ENCODE measurements at places on chromosomes 11 and 22. TPM values are rescaled to one million over a fixed set of nuclear protein-coding genes. Genes with fewer than 3 reads are reported as not detected.

GRCh38 chr11:122202161-122202950 lies 86.3 kb upstream of the BLID start:
- DNase-seq = no peak

DNA sequence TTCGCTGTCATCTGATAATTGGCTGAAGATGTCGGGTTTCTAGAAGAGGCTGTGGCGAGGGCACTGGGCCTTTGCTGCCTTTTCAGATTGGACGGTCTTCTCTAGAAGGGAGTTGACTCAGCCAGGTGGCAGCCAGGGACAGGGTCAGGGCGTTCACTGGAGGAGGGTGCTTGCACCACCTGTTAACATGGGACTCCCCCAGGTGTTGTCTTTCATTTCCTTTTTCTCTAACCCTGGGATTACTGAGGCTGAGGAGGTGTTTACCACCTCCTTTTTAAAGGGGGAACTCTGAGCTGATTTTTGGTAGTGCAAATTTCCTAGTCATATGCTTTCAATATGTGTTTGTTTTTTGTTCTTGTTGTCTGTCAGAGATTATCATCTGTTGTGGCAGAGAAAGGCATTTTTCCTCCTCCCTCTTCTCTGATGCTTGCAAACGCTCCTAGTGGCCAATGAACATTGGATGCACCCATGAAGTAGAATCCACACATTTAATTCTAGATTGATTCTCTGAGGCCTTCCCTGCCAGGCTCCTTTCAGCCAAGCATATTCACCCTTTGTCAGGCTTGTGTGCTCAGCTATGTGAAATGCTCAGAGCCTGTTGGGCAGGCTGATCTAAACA lies 54.1 kb downstream of the LDLRAD3 start:
- no peak for DNase-seq

GRCh38 chr22:50626850-50627641 lies 906 bp downstream of the ARSA start:
- no peak for DNase-seq

- DNase-seq = no peak
Measured at GRCh38 chr11:132463295-132464002, 1068.9 kb downstream of the OPCML start.

GRCh38 chr11:67419325-67420049 lies 4.0 kb downstream of the CARNS1 start:
- no peak for DNase-seq

DNA sequence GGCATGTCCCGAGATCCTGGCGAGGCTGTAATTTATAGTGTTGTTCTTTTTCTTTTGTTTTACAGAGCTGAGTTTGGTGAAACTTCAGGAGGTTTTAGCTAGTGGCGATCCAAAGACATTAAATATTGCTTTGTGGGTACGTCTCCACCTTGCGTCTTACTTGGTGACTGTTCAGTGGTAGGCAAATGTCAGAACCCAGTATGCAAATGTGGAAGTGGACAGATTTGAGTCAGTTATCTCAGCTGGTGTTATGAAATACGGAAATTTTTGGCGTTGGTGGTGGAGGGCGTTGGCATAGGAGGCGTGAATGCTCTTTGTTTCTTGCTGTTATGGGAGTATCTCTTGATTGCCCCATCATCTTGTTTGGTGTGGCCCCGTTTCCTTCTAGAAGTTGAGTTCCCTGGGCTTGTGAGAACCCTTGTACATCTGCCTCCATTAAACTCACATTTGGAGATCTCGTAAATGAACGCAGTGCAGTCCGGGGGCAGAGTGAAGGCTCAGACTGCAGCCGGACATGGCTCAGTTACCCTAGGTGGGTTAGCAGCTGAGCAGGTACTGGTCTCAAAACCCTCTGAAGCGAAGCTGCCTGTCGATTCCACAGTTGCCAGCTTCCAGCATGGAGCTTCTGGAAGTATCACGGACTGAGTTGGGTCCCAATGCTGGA lies 39.9 kb downstream of the PTPRJ start:
- no peak for DNase-seq

GRCh38 chr11:35232891-35233330 lies 93.9 kb downstream of the CD44 start:
- no peak for DNase-seq

GRCh38 chr22:46117206-46118199 lies 32.8 kb upstream of the PPARA start:
- DNase-seq = no peak

- DNase-seq = no peak
Measured at GRCh38 chr11:32851251-32851650, 21.5 kb downstream of the PRRG4 start.

- no peak for DNase-seq
Measured at GRCh38 chr22:45528046-45528445, 25.4 kb downstream of the FBLN1 start.

- DNase-seq = no peak
Measured at GRCh38 chr11:24731554-24731953, 234.7 kb downstream of the LUZP2 start.

DNA sequence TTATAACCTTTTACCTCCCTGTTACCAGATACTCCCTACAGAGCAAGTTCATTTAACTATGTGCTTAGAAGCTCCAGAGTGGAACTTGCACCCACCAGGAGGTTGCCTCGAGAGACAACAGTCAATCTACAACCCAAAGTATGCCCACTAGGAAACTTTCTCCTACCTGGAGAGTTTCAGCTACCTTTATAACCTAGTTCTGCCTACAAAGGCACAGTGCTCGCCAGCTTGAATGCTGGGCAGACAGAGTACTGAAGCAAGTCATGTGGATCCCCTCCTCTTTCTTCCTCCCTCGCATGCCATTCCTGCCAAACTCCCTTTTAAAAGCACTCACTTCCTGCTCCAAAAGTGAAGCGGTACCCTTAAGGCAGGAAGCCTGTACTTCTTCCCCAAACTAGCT lies 258.9 kb downstream of the SWAP70 start:
- DNase-seq = no peak

GRCh38 chr11:27124514-27125264 lies 84.1 kb downstream of the BBOX1 start:
- DNase-seq = no peak

DNA sequence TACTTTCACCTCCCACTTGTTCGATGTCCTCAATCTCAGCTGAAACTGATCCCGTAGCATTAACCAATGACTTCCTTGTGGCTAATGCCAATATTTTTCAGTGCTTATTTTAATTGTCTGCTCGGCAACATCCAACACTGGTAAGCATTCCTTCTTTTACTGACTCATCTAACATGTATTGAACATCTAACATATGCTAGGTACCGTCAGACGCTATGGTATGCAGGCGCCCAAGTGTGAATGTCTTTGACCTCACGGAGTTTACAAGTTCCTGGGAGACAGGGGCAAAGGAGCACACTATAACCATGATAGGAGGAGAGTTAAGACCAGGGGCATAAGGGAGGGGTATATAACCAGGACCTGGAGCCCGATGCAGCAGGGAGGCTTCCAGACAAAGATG lies 1.7 kb downstream of the BRMS1 start:
- no peak for DNase-seq

- no peak for DNase-seq
Measured at GRCh38 chr11:64841592-64842365, 2.7 kb downstream of the CDC42BPG start.

DNA sequence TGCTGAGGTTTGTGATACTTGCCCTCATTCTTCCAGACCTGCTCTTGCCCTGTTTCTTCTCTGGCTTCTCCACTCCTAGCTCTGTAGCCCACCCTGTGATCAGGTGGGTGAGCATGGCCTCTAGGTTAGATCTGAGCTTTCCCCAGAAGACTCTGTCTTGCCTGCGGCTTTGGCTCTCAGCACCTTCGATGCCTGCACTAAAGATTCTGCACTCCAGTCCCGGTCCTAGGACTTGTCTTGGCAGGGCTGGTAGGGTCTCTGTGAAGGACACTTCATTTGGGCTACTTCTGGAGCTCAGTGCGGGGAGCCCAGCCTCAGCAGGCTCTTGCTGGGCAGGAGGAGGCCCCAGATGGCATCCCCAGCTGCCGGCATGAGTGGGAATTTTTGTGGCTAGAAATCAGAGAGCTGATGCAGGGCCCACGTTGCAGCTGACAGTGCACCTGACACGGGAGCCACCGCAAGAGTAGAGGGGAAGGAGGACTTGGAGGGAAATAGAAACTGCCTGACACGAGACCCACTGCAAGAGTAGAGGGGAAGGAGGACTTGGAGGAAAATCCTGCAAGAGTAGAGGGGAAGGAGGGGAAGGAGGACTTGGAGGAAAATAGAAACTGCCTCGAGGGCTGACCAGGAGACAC lies 226.9 kb upstream of the B3GAT1 start:
- peak; percentile 77 for DNase-seq

DNA sequence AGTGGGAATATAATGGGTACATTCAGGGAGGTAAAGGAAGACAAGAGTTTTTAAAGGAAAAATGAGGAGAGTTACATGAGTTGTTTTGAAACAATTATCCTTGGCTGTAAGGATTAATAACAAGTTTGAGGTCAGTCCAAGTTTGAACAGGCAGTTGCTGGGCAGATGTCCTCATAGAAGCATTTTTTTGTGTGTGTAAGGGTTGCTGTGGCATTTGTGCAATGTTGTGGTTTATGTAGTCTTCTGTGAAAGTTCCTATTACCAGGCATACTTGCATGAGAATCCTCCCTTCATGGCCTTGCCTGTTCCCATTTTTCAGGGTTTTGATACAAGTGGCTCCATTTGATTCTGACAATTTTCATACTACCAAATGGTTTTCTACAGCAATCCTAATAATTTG lies 400.2 kb downstream of the KCNA4 start:
- DNase-seq = no peak

DNA sequence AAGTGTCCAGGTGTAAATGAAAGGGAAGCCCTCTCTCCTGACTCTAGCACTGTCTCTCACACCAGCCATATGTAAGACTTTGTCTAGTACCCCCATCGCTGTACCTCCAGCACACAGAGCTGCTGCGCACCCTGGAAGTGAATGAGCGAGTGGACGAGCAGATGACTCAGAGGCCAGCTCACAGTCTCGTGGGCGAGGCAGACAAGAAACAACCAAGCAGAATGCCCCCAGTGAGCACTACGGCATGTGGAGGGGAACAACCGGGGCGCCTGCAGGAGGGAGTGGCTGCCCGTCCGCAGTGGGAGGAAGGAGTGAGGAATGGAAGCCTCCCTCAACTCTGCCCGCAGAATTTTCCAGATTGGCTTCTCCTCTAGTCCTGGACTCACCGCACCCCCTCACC lies 46.4 kb downstream of the MCM5 start:
- no peak for DNase-seq

- no peak for DNase-seq
Measured at GRCh38 chr11:32884770-32885384, 7.7 kb upstream of the QSER1 start.

- DNase-seq = no peak
Measured at GRCh38 chr11:27227736-27228135, 135.3 kb downstream of the CCDC34 start.

DNA sequence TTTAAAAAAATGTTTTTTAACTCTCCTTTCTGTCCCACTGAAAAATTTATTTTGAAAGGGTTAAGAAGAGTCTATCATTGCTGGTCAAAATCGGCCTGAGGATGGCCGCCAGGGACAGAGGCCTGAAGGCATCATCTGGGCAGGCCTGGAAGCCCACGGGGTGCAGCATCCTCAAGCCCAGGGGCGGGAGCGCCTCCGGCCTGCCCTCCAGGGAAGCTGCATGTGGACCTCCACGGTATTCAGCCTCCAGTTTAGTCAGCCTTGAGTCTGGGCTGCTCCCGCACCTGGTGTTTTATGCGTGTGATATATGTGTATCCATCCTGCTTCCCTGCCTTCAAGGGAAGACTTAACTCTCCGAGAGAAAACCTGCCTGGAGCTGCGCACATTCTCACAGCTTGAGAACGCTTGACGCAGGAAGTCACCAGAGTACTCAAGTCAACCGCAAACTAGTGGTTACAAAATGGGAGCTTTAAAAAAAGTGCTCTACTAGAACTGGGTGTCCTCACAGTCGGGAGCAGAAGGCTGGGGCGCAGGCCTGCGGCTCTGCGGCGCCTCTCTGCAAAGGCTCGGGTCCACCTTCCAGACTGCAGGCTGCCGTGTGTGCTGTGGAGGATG lies 13.6 kb upstream of the BID start:
- no peak for DNase-seq

DNA sequence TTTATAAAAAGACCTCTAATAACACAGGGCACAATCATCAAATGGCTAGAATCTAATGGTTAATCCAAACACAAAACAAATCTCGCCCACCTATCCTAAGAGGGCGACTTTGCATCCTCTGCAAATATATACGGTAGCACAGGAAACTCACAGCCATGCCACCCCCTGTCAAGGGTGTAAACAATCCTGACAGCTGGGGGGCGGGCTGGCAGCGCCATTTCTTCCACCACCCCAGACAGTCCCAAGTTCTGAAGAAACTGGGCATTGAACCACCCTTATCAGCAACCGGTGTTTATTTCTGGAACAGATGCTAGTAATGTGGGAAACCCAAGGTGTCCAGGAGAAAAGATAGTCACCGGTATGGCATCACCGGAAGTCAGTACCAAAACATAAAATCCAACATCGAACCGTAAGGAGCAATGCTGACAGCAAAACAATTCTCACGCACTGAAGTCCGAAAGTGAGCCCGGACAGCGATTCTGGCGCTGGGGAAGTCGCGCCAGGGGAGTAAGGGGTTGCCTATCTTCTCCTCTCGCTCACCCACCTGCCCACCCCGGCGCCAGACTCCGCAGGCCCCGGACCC lies 825 bp downstream of the FBXO3 start:
- DNase-seq = no peak

DNA sequence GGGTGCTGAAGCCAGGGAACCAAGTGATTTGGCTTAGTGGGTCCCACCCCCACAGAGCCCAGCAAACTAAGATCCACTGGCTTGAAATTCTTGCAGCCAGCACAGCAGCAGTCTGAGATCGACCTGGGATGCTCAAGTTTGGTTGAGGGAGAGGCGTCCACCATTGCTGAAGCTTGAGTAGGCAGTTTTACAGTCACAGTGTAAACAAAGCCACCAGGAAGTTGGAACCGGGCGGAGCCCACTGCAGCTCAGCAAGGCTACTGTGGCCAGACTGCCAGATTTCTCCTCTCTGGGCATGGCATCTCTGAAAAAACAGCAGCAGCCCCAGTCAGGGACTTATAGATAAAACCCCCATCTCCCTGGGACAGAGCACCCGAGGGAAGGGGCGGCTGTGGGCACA lies 424.1 kb upstream of the TENM4 start:
- no peak for DNase-seq

GRCh38 chr11:118240999-118241763 lies 11.0 kb downstream of the MPZL3 start:
- no peak for DNase-seq

GRCh38 chr11:42661942-42662341 lies 649.9 kb upstream of the API5 start:
- no peak for DNase-seq

The PI4KA gene
- total RNA-seq = 75.6 TPM

The DERL3 gene
- 0.49 TPM for total RNA-seq

The TRPC6 gene
- total RNA-seq = 7.3 TPM

The SLC29A2 gene
- total RNA-seq = 2.7 TPM

The OR5A1 gene
- total RNA-seq = not detected

The ABCC8 gene
- 0.34 TPM for total RNA-seq

The SYT7 gene
- 4.4 TPM for total RNA-seq

The OR10S1 gene
- total RNA-seq = not detected

The GPR137 gene
- total RNA-seq = 29.9 TPM

The ARAP1 gene
- 81.4 TPM for total RNA-seq

The FBLN1 gene
- total RNA-seq = 414 TPM

The OR51E2 gene
- 0.10 TPM for total RNA-seq
